ENCODE measurements at places on chromosomes 1 and 21.

GRCh38 chr1:118190561-118190960 lies 5.5 kb upstream of the SPAG17 start:
- DNase-seq = no peak

GRCh38 chr1:24865587-24865986 lies 64.5 kb downstream of the RUNX3 start:
- DNase-seq = no peak

- DNase-seq = no peak
Observed at GRCh38 chr21:28554660-28555475, 437.8 kb downstream of the LTN1 start.

DNA sequence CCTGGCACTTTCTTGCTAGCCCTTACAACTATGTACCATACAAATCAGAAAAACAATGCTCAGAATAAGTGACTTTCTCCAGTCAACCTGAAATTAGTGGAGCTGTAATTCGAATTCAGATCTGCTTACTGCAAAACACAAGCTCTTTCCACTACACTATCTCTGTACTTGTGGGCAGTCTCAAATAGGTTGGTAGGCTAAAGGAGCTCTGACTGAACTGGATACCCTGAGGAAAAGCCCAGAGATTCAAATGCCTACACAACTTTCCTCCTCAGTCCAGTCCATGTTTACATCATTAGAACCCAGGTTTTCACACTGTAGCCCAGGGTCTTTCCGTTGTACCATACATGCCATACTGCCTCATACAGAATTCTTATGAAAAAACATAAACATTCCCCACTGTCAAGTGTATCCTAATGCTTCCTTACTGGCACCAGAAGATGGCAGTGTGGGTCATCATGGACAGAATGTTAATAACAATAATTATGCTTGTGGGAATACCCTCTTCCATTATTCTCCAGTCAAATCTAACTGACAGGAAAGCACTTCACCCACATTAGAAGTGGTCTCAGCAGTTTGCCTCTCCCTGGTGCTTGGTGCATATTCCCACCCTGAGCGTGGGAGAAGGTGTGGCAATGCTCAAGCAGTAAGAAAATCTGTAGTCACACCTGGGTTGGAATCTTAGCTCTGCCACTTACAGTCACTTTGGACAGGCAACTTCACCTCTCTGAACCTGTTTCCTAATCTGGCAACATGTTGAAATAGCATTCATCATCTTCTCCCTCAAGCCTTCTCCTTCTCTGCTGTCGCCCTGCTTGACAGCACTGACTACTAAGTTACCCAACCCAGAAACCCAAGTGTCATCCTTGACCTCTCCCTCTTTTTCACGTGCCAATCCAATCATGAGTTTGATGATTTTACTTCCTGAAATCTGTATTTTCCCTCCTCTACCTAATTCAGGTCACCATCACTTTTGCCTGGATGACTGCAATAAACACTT lies 14.4 kb upstream of the ZFYVE9 start:
- peak; percentile 79 for DNase-seq

DNA sequence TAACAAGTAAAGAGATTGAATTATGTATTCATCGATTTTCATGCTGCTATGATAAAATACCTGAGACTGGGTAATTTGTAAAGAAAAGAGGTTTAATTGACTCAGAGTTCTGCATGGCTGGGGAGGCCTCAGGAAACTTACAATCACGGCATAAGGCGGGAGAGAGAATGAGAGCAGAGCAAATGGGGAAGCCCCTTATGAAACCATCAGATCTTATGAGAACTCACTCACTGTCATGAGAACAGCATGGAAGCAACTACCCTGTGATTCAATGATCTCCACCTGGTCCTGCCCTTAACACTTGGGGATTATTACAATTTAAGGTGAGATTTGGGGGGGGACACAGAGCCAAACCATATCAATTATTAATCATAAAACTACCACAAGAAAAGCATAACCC lies 3.3 kb upstream of the GBP3 start:
- no peak for DNase-seq

- no peak for DNase-seq
Observed at GRCh38 chr1:36885540-36886357, 148.6 kb downstream of the GRIK3 start.

DNA sequence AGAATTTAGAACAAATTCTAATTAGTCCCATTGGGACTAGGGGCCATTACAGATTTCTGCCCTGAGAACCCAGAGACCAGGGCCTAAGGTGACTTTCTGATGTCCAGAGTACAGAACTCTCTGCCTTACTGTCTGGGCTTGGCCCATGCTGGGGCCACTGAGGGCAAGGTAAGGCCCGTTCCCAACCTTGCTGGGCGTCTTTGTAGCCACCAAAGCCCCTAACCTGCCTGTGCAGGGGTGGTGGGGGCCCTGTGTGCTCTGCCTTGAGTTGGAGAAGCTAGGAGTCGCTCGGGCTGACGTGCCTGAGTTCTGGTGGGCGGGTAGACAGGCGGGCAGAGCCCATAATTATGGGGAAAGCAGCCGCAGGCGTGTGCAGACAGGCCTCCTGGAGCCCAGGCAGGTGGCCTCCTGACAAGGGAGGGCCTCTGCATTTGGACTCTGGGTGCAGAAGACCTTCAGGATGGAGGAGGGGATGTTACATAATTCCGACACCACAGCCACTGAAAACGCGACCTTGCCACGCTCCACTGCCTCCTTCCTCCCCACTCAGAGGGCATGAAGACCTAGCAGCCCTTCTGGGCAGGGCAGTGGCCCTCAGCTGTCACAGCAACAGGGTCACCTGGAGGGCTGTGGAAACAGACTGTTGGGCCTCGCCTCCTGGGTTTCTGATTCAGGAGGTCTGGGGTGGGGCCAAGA lies 239.9 kb upstream of the TMEM51 start:
- DNase-seq = no peak

- no peak for DNase-seq
Observed at GRCh38 chr1:79079770-79080169, 73.2 kb upstream of the ADGRL4 start.

DNA sequence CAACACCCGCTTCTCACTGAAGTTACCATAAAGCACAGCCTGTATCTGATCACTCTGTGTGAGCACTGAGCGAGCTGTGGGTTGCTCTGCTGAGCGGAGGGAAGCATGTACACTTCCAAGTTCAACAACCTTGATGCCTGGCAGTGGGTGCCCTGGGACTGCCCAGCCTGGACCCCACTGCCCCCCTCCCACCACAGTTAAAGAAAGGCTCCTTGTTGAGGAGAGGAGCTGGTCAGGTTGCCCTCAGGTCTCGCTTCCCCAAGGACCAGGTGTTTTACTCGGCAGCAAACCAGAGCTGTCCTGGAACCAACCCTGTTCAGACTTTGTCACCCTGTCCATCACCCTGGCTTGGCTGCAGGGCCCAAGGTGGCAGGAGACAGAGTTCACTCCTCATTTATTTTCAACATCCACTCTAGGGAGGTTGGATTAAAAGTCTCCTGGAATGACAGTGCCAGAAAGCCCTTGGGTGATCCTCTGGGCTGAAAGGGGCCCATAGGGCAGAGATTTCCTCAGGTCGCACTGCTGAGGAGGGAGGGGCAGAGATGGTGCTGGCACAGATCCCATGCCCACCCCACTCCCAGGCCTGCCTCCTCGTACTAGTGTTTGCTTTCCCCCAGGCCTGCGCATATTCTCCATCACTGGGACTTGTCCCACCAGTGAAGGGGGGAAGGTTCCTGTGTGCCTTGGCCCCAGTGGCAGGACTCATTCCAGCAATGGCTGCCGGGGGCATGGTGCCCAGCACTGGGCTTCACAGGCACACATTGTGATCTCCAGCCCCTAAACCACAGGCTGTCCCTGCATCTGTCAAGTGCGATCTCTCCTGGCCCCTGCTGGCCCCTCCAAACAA lies 101.7 kb downstream of the TRABD2B start:
- DNase-seq = no peak

- DNase-seq = peak; percentile 7
Observed at GRCh38 chr1:183580281-183580682, 10.0 kb downstream of the NCF2 start.

GRCh38 chr1:209657918-209658317 lies 5.7 kb upstream of the LAMB3 start:
- no peak for DNase-seq

GRCh38 chr1:20612221-20612746 lies 21.0 kb upstream of the PINK1 start:
- no peak for DNase-seq

DNA sequence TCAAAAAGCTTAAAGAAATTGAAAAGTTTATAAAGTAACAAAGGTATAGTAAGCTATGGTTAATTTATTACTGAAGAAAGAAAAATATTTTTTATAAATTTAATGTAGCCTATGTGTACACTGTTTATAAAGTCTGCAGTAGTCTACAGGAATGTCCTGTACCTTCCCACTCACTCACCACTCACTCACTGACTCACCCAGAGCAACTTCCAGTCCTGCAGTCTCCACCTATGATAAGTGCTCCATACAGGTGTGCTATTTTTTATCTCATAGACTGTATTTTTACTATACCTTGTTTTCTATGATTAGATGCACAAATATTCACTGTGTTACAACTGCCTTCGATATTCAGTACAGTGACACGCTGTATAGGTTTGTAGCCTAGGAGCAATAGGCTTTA lies 106.6 kb downstream of the NR5A2 start:
- no peak for DNase-seq

GRCh38 chr1:64203420-64203819 lies at the start of gene UBE2U:
Gene UBE2U (plus strand): TSS chr1:64203623. CDS start chr1:64204051, 428 bp downstream.
- DNase-seq = no peak

GRCh38 chr1:118300808-118301207 lies 115.8 kb upstream of the SPAG17 start:
- DNase-seq = no peak

DNA sequence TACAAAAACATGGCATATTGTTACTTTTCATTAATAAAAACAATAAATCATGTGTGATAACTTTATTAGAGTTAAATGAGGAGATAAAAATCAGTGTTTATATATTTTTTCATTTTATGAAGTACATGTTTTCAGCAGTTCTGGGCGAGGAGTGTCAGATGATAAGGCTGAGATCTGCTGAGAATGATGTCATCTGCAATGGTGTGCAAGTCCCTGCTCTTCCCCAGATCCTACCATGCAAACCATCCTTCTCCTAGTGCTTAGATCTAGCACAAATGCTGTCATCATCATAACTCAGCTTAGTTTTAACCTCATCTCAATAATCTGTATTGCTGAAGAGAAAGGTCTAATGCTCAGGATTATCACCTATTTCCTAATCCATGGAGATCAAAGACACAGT lies 214.4 kb upstream of the DAB1 start:
- DNase-seq = no peak

DNA sequence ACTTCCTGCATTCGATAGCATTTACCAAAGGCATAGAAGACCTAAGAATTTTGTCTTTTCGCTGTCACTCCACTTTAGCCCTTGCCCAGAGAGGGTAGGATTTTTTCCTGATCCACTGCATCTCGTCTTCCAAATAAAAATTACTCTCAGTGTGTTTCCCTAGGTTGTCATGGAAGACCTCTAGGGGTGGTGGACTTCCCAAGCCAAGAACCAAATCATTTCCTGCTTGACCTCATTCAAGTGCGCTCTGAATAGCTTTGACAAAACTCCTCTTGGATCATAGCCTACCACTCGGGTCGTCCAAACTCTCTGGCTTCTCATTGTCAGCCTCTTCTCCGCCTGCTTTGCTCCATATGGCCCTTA lies 431 bp upstream of the C1orf52 start:
- DNase-seq = peak; percentile 53
